ENCODE measurements at places on chromosomes 16 and 17.
A peak's percentile ranks its signal among the peaks of the same experiment; 100 is the strongest.

GRCh38 chr16:61324044-61324443 lies 712.2 kb downstream of the CDH8 start:
- DNase-seq, result peak; percentile 83

DNA sequence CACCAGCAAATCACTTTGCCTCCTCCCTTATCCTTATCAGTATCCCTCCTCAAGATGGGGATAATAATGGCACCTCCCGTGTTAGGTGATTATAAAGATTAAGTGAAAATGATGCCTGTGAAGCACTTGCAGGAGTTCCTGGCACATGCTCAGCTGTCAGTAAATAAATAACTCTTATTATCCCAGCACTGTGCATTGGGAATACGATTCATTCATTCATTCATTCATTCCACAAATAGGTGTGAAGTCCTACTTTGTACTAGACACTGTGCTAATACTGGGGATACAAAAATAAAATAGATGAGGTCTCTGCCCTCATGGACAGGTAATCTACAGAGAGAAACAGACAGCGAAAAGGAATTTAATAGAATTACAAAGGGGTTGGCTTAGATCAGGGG lies 2.0 kb downstream of the XYLT2 start:
- DNase-seq, result no peak

GRCh38 chr16:57284209-57284951 lies at the start of gene PLLP:
Gene PLLP, minus strand, starts transcription at chr16:57284672. Its CDS starts 132 bp downstream, at chr16:57284540.
- DNase-seq, result peak; percentile 56

DNA sequence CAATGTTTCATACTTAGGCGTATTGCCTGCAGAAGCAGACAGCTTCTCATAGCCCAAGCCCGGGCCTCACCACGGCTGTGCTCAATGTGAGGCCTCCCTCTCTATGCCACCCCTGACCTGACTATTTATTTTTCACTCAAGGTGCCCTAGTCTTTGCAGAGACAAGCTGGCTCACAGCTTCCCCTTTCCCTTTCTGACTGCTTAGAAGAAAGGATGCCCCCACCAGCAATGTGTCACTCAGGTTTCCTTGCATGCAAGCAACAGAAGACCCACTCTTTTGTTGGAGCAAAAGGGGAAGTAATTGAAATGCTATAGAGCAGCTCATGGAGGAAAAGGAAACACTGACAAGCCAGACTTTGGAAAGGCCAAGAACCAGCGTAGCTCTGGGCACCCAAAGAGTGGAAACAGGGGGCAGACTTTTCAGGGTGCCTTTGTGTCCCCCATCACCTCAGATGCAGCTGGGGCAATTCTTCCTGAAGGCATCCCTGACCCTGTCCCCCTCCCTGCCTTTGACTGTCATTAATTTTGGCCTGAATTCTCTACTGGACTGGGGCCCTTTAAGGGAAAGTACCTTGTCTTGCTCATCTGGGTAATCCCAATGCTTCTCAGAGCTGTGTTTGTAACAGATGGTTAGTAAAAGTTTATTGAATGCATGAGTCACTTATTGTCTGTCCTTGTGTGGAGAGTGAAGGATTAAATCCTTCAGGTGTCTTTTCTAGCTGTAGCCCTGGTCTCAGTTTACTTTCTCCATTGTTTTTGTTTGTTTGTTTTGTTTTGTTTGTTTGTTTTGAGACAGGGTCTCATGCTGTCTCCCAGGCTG lies 17.8 kb downstream of the RGS9 start:
- DNase-seq, result no peak

GRCh38 chr17:30134551-30134950 lies 17.9 kb downstream of the NSRP1 start:
- DNase-seq, result no peak

- DNase-seq, result no peak
Measured at GRCh38 chr16:9708972-9709620, 473.1 kb downstream of the GRIN2A start.

- DNase-seq, result no peak
Measured at GRCh38 chr16:4179020-4179419, 62.8 kb upstream of the ADCY9 start.

- DNase-seq, result no peak
Measured at GRCh38 chr16:49528060-49528865, 154.7 kb downstream of the C16orf78 start.

GRCh38 chr16:83343935-83344366 lies 463.8 kb upstream of the HSBP1 start:
- DNase-seq, result no peak

- DNase-seq, result no peak
Measured at GRCh38 chr17:33163533-33164168, 129.4 kb downstream of the ASIC2 start.

- no peak for DNase-seq
Measured at GRCh38 chr17:12790249-12791106, 1.2 kb downstream of the ARHGAP44 start.

DNA sequence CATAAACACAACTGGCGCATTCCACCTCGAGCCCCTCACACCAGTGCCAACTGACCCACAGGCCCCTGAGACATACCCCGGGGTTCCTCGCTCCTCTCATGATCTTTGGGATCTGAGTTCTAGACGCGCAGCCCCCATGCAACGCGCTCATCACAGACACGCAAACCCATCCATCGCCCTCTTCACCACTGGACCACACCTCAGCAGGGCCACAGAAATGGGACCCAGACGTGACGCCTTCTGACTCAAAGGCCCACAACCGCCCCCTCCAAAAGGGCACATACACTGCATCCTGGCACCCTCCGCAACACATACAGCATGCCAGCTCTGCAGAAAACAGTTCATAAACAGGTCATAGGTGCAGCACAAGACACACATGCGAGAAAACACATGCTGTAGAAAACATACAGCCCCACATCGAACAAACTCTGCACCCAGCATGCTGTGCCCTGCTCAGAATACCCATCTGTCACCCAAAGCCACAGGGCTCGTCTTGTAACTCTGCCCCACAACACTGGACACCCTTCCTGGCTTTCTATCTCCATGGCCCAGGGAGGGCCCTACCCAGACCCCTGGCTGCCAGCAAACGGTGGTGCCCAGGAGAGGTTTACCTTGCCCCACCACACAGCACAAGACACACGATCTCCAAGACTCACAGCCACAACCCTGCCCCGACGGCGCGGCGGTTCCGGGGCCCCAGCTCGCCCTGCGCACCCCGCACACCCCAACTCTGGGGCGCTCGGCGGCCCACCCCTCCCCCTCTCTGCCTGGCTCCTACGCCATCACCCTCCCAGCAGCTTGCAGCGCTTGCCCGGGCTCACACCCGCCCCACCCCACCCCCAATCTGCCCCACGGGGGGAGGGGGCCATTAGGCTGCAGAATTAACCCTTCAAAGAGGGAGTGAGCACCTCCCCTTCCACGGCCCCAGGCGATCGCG lies 887 bp downstream of the ZBTB4 start:
- DNase-seq, result peak; percentile 47

GRCh38 chr17:75589919-75590303 lies 2.3 kb downstream of the MYO15B start:
- DNase-seq, result no peak

GRCh38 chr17:19975601-19976000 lies 2.0 kb downstream of the AKAP10 start:
- no peak for DNase-seq

DNA sequence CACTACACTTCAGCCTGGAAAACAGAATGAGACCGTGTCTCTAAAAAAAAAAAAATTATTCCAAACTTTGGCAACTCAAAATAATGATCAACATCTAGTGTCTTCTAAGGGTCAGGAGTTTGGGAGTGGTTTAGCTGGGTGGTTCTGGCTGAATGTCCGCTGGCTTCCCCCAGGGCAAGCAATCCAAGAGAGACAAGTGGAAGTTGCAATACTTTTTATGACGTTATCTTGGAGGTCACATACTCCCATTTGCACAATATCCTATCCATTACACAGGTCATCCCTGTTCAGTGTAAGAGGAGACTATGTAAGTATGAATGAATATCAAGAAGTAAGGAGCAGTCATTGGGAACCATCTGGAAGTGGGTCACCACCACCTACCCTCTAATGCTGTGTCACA lies 15.2 kb upstream of the CLEC3A start:
- DNase-seq, result no peak

DNA sequence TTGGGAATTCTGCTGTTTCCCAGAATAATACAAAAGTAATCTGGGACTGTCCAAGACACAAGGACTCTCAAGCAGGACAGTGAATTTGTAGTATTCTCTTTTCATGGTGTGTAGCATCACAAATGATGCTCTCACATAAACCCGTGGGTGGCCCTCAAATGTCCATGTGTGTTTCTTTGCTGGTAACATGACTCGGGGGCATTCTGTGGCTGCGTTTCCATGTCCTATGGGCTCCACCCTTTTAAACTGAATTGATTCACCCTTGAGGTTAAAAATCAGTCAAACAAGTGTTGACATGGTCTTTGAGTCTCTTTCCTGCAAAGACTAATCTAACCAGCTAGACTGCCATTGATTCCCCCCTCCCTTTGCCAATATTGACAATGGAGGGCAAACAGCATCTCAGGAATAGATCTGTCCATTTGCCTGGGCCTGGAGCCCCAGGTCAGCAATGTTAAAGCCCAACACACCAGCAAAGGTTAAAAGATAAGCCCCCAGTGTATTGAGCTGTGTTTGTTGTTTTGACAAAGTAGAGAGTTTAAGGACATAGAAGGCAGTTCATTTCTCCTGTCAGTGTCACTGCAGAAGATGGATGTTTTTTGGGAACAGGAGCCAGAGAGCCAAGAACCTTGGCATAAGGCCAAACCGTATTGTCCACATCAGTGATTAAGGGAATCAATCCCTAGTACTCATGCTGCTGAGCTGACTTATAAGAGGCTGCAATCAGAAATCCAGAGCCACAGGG lies 117.1 kb upstream of the COX10 start:
- no peak for DNase-seq

- no peak for DNase-seq
Measured at GRCh38 chr17:2852729-2853282, 56.6 kb downstream of the RAP1GAP2 start.

- DNase-seq, result no peak
Measured at GRCh38 chr17:14169901-14170300, 66.8 kb downstream of the CDRT15 start.

DNA sequence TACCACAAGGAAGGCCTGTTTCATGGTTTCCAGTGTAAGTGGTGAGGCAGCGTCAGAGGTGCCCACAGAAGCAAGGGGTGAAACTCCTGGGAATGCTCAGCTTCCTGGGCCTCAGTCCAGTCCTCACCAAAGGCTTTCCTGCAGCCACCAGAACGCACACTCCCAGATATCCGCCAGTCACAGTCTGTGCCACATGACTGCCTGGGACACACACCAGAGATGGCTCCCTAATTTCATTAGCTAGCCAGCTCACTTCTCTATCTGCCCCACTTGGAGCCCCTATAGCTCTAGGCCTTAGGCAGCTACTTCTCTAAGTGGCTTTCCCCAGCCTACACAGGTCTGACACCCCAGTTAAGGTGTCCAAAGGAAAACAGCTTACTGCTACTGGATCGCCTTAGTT lies 77.0 kb downstream of the CYTH1 start:
- DNase-seq, result no peak

- peak; percentile 71 for DNase-seq
Measured at GRCh38 chr17:45221081-45222013, at the start of gene FMNL1. Gene FMNL1, plus strand, starts transcription at chr17:45221885. Its CDS starts 240 bp downstream, at chr17:45222125.

- no peak for DNase-seq
Measured at GRCh38 chr16:10984509-10984908, 40.1 kb downstream of the CLEC16A start.

- no peak for DNase-seq
Measured at GRCh38 chr17:50352072-50352692, 6.3 kb downstream of the XYLT2 start.

DNA sequence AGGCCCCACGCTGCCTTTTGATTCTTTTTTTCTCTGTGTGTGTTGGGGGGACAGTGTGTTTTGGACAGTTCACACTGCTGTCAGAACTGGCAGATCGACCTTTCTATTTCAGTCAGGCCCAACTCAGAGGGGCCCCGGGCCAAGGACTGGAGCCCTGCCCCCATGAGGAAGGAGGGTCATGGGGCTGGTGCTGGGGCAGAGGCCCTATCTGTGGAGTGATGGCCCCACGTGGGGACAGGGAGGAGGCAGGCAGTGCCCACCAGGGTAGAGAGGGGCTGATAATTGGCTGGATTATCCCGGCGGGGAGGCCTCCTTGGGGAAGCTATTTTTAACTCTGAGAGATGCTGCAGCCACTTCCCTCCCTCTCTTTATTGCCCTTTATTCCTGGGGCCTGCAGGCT lies 5.7 kb upstream of the KCNJ12 start:
- DNase-seq, result peak; percentile 58

DNA sequence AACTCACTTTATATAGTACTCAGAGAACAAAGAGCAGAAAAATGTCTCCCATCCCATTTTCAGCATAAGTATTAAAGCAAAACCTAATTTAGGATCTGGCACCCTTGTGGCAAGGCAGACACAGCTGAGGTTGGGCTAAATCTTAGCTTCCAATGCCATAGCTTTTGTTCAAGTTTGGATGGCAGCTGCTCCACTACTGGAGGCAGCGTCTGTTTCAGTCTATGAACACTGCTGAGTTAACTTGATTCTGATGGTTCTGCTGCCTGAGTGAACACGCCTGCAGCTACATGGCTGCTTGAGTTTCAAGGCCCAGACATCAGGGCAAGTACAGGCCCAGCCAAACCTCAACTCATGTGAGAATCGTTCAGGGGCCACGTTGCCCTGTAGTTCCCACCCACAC lies 178.2 kb upstream of the RPH3AL start:
- no peak for DNase-seq

DNA sequence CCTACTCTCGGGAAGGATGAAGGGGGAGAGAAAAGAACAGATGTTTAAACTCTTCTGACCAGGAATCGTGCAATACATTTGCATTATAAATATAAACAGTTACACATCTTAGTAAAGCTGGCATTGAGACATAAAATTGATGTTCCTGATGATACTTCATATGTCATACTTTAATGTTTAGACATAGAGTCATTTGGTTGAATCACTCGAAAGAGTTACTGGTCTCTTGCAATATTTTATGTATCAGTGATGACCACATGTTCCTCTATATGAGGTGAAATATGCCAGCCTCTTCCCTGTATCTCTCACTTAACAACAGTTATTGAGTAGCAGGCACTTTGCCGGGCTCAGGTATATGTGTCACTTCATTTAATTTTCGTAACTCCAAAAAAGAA lies 49.7 kb upstream of the PMFBP1 start:
- peak; percentile 34 for DNase-seq

- no peak for DNase-seq
Measured at GRCh38 chr17:332558-333322, 19.9 kb downstream of the RPH3AL start.

DNA sequence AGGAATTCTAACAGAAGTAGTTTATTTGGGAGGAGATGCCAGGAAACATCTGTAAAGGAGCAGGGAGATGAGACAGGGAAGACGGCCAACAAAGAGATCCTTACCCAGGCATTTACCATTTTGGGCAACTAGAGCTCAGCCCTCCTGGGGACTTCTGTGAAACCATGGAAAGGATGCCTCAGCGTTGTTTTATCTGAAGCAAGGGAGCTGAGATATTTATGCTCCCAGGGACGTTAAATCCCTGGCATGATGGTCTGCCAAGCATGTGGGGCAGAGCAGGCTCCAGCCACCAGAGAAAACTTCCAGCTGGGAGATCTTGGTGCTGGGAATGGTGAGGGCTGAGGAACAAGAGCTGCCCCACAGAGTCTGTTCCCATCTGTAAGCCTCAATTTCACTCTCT lies 114.8 kb upstream of the FOXF1 start:
- DNase-seq, result no peak

- DNase-seq, result no peak
Measured at GRCh38 chr17:71342737-71343136, 778.1 kb upstream of the SOX9 start.

All from NCI-H1417 (cell line).